ENCODE measurements at places on chromosomes 13 and 19. TPM values are rescaled to one million over a fixed set of nuclear protein-coding genes. Genes with fewer than 3 reads are reported as not detected.

DNA sequence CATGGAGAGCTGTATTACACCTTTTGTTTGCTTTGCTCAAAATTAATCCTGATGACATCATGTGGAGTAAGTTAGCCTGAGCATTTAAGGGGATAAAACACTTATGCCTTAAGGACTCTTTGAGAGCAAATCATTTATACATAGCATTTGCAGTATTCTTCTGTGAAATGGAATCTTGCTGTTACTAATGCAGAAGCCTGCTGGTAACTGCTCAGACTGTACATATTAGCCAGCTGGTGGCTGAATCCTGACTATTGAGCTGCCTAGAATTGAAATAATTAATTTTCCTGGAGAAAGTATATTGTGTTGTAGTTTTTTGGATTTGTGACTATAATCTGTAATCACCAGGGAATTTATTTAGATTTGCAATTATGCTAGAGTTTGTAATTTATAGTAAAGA is 363.2 kb downstream of the GPC6 start:
- DNase-seq: no peak
- H3K36me3 ChIP-seq: no peaks in the 10 kb centered on the region
- no peaks in the 10 kb centered on the region for H3K4me1 ChIP-seq
- H3K4me3 ChIP-seq: no peak overlapping the region
- H3K27ac ChIP-seq: no peak overlapping the region

- H3K4me3 ChIP-seq: no peak overlapping the region
- peaks cover 72% of the 10 kb centered on the region for H3K27me3 ChIP-seq
- peaks cover 84% of the 10 kb centered on the region for H3K4me1 ChIP-seq
- no peaks in the 10 kb centered on the region for H3K36me3 ChIP-seq
- H3K27ac ChIP-seq: peak overlapping the region; percentile 76
- DNase-seq: peak; percentile 83
Observed at GRCh38 chr19:40600570-40601133, 517 bp upstream of the LTBP4 start.

GRCh38 chr13:73417012-73417615 is 358.3 kb downstream of the KLF5 start:
- no peaks in the 10 kb centered on the region for H3K4me1 ChIP-seq
- no peak for DNase-seq
- H3K4me3 ChIP-seq: no peak overlapping the region
- H3K27ac ChIP-seq: no peak overlapping the region

- H3K27ac ChIP-seq: no peak overlapping the region
- peak overlapping the region; percentile 25 for H3K4me3 ChIP-seq
- no peaks in the 10 kb centered on the region for H3K36me3 ChIP-seq
- peaks cover 7% of the 10 kb centered on the region for H3K4me1 ChIP-seq
- no peak for DNase-seq
- H3K27me3 ChIP-seq: peaks cover 51% of the 10 kb centered on the region
Observed at GRCh38 chr13:27952876-27953675, 16.0 kb downstream of the CDX2 start.

GRCh38 chr13:73195091-73195490 is 136.3 kb downstream of the KLF5 start:
- no peaks in the 10 kb centered on the region for H3K36me3 ChIP-seq
- H3K27me3 ChIP-seq: no peaks in the 10 kb centered on the region
- H3K27ac ChIP-seq: no peak overlapping the region

DNA sequence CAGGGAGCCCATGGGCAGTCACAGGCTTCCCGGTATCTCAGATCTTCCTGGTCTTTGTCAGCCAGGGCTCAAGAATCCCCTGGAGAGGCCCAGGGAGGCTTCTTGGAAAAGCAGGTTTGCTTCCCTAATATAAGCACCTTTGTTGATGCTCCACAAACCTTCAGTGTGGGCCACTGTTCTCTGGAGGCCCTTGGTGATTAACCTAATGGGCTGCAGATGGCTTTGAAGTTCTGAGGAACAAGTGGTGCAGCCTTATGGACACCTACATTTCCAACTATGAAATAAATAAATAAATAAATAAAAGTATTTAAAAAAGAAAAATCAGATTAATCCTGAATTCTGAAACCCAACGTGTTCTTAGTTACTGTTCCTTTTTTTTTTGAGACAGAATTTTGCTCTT is at the start of gene BSPH1:
Gene BSPH1, minus strand, starts transcription at position 101 of the 400 bp plus-strand sequence. Its CDS starts 89 bp downstream, at position 12.
- H3K27ac ChIP-seq: no peak within 1 kb of the TSS
- H3K4me3 ChIP-seq: no peak within 1 kb of the TSS
- peaks cover 2% of the 10 kb centered on the region for H3K27me3 ChIP-seq
- DNase-seq: no peak
- H3K36me3 ChIP-seq: no peaks in the 10 kb centered on the region

GRCh38 chr19:52946322-52947310 is 16.1 kb downstream of the ZNF816 start:
- peak overlapping the region; percentile 13 for H3K4me3 ChIP-seq
- H3K36me3 ChIP-seq: peaks cover 8% of the 10 kb centered on the region
- H3K27me3 ChIP-seq: no peaks in the 10 kb centered on the region

The KIR2DL3 gene
- not detected for total RNA-seq

The LENG8 gene
- 28.7 TPM for total RNA-seq
